ENCODE measurements at places on chromosomes 1 and 21.

DNA sequence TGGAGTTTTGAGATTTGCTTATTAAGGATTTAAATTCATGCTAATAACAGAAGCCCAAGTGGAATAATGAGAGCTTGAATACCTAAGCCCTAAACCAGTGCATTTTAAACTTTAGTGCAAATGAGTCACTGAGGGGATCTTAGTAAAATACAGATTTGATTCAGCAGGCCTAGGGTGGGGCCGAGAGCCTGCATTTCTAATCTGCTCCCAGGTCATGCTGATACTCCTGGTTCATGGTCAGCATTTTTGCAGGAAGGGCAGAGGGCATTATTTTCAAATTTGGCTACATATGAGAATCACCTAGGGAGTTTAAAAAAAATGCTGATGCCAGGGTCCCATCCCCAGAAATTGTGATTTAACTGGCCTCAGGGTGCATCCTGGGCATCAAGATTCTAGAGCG is 39.3 kb downstream of the DNTTIP2 start:
- no peak for DNase-seq

DNA sequence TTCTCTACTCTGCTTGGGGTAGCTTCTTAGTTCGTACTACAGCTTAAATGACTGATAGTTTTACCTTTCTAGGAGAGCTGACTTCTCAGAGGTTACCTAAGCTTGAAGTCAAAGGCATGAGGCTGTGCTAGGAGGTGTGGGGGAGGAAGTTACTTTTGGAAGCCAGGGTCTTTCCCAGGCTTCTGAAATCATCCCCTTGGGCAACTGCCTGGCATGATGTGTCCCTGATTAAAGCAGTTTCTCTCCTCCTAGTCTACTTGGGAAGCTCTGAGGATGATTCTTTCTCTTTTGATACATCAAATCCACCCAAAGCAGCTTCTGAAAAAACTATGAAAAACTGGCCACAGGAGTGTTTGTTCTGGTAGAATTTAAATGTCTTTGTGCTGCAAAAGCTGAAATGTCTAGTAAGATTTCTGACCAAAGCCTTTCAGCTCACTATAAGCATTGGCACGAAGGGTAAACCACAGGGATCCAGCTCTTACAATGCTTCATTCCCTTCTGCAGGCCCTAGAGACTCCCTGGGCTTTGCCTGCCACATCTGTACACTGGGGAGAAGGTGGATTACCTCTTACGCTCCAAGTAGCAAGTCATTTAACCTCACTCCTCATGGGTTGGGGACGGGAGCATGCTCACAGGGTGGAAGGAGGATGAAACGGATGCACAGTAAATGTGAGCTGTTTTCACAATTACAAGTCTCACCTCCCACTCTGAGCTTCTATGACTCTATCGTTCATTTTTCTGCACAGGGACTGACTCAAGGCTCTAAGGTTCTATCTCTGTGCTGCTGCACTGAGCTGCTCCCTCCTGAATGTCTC is 59.6 kb downstream of the RUNX1 start:
- DNase-seq = no peak

- DNase-seq = peak; percentile 20
Observed at GRCh38 chr1:55375617-55376258, 160.6 kb upstream of the USP24 start.

DNA sequence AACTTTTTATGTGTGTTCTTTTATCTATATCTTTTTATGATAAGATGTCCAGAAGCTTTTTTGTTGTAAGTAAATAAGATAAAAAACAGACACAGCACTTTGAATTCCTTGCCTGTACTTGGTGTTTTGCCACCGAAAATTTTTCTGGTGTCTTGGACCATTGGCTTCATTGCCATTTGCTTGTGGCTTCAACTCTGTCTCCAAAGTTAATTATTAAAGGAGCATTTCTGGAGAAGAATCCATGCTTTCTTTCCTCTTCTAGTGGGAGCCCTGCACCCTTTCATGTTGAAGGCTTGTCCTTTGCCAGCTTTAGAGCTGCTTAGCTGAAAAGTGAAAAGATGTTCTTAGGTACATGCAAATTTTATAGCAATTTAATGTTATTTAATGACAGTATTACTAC is 112.2 kb downstream of the DYRK1A start:
- DNase-seq = no peak

GRCh38 chr1:70909262-70909822 is 138.3 kb downstream of the PTGER3 start:
- DNase-seq = no peak

DNA sequence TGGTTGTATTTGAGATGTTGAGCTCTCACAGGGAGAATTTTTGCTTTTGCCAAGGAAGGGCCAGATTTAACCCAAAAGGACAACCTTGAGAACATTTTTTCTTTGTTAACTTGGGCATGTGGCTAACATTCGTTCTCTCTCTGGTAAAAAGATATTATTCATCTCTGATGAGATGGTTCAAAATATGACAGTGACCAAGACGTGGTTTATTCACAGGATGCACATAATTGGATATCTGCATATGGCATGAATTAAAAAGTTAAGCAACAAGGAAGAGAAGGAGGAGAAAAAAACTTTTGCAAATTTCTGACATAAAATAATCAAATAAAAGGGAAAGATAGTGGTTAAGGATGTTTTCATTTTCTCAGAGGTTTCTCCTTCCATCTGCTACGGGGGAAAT is 43.1 kb upstream of the BCL10 start:
- DNase-seq = no peak

DNA sequence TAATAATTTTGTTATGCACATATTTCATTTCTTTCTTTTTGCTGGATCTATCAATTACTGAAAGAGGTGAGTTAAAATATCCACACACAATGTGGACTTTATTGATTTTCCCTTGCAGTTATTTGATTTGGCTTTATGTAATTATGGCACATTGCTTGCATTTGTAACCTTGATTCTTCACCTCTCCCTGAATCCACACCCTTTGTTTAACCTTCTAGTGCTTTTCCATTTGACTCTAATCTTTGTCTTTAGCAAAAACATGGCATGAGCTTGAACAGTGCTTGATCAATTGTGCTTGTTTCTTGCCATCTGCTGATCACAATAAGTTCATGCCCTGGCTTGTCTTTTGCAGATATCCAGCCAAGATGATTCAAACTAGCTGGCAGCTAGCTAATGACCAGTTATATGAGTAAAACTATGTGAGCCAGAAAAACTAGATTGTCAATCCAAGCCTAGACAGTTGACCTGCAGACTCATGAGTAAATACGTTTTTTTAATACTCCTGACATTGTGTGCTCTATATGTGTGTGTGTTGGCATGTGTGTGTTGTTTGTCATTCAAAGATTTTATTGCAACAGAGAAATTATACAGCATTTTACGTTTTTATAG is 899.2 kb downstream of the NCAM2 start:
- no peak for DNase-seq

- DNase-seq = no peak
Observed at GRCh38 chr1:2301607-2302291, 73.6 kb downstream of the SKI start.

DNA sequence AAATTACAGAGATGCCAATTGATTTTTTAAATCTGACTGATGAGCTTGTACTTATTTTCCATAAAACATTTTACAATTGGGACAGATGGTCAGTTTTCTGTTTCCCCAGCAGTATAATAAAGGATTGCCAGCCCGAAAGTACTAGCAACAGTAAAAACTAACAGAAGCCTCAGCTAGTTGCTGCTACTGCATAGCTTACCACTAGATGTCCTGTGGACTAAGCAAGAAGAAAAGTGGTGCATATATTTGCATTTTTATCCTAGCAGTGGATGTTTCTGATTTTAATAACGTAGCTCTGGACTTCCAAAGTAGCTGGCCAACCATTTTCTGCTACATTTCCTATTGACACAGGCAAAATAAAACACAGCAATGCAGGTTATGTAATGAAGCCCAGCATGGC is 241.5 kb downstream of the BARHL2 start:
- no peak for DNase-seq

GRCh38 chr1:208787219-208787618 is 543.0 kb upstream of the PLXNA2 start:
- DNase-seq = no peak

DNA sequence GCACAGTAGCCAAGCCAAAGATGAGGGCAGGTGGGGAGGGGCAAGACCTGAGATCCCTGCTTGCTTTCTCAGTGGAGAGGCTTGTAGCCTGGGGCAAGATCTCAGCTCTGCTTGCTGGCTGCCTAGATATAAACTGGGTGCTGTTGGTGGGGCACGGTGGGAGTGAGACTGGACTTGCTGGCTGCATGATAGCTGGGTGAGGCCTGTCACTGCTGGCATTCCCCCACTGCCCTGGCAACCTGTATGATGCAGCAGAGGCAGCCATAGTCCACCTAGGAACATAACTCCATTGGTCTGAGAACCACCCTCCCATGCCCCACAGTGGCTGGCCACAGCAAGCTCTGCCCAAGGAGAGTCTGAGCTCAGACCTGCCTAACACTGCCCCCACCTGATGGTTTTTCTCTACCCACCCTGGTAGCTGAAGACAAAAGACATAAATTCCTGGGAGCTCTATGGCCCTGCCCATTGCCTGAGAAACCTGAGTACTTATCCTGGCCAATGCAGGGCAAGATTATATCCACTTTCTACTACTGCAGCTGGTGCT is 261.9 kb upstream of the DEPDC1 start:
- DNase-seq = no peak

DNA sequence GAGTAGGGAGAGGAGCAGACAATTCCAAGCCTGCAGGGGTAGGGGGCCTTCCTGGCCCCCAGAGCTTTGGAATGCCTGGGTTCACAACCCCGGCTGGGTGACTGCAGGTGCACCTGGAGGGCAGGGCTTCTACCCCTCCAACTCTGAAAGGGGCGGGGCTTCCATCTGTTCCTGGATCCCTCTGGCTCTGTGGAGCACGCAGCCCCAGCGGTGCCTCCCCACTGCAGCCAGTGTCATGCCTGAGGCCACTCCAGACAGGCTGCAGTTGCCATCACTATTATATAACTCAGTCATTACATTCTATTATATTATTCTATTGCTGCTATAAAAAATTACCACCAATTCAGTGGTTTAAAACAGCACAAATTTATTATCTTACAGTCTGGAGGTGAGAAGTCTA is 12.5 kb upstream of the FNBP1L start:
- no peak for DNase-seq

- peak; percentile 89 for DNase-seq
Observed at GRCh38 chr1:18926315-18927081, 24.1 kb upstream of the ALDH4A1 start.

GRCh38 chr21:36202726-36203602 is 46.3 kb downstream of the DOP1B start:
- DNase-seq = no peak

GRCh38 chr1:162279136-162279498 is 97.5 kb downstream of the SPATA46 start:
- no peak for DNase-seq

GRCh38 chr1:228353601-228354371 is 52.8 kb downstream of the TRIM11 start:
- DNase-seq = no peak

DNA sequence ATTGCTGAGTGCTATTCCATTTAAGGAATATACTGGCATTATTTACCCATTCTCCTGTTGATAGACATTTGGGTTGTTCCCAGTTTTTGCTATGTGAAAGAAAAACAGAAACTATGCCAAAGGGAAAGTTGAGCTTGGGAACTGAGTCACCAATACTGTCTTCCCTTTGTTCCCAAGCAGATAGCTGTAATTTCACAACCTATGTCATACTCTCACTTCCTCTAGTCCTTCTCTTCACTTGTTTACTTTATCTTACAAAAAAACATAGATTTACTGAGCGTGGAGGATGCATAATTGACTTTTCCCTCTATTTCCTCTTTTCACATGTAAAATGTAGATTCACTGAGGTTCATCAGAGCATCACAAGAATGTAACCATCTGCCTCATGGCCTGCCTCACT is 32.4 kb upstream of the PGBD5 start:
- DNase-seq = no peak

GRCh38 chr1:84853741-84854721 is 39.0 kb downstream of the LPAR3 start:
- peak; percentile 71 for DNase-seq

- no peak for DNase-seq
Observed at GRCh38 chr1:75579046-75579445, 31.9 kb downstream of the SLC44A5 start.

GRCh38 chr1:161884475-161884874 is 118.4 kb downstream of the ATF6 start:
- DNase-seq = no peak

DNA sequence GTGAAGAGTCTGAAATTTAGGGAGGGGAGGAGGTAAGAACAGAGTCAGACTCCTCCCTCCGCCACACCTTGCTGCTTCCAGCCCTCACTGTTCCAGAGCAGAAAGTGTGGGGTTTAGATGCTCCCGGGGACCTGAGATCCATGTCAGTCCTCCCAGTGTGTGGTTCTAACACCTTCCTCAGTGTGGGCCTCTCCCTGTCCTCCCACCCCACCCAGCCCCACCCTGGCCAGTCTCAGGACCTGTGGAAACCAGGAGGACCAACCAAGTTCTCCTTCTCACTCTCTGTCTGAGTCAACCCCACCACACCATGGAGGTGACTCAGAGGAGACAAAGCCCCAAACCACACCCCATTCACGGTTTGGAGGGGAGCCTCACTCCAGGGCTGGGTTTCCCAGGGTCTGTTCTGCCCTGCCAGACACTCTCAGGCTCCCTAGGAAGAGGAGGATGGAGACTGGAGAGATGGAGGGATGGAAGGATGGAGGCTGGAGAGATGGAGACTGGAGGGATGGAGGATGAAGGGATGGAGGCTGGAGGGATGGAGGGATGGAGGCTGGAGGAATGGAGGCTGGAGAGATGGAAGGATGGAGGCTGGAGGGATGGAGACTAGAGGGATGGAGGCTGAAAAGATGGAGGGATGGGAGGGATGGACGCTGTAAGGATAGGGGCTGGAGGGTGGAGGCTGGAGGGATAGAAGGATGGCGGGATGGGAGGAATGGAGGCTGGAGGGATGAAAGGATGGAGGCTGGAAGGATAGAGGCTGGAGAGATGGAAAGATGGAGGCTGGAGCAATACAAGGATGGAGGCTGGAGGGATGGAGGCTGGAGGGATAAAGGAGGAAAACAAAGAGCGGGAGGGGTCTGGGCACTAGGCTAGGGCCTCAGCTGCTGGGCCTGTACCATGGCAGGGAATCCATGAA is 100.9 kb upstream of the RUNX3 start:
- DNase-seq = peak; percentile 76
